T-helper 1 cell (primary cell): ENCODE measurements at places on chromosomes 2 and 18.

DNA sequence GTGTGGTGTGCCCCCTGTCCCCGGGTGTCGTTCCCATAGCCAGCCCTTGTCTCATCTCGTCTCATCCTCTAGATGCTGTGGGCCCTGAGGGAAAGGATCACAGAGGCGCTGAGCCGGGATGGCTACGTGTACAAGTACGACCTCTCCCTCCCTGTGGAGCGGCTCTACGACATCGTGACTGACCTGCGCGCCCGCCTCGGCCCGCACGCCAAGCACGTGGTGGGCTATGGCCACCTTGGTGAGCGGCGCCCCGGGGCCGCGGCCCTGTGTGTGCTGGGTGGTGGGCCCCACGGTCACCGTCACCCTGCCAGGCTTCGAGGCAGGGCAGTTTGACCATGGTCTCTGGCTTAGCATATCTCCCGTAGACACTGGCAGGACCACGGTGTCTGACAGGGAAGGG, 20.8 kb upstream of the GAL3ST2 start:
- no peak for DNase-seq

- no peak for DNase-seq
These were observed 68.5 kb upstream of the ST3GAL5 start for GRCh38 chr2:85957256-85957655.

GRCh38 chr2:234949762-234950434, 1.9 kb upstream of the SH3BP4 start:
- DNase-seq, result no peak

GRCh38 chr18:58495634-58496033, 133.3 kb downstream of the ALPK2 start:
- no peak for DNase-seq

DNA sequence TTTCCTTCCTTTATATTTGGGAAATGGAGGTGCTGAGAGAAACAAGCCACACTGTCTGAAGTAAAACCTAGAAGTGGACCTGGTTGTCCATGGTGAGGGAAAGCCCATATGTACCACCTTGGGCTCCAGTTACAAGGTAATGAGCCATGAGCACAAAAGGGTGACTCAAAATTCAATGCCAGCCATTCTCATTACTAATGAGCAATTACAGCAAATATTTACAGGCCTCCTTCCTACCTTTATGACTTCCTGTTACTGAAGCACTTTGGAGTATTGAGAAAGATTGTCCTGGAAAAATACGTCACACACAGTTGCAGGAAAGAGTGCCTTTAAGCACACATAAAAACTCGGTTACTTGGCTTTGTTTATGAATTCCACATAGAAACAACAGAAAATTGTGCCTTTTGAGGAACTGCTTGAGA, 9.1 kb downstream of the EPAS1 start:
- no peak for DNase-seq

- DNase-seq, result no peak
These were observed 80.5 kb upstream of the ITPRID2 start for GRCh38 chr2:181810823-181811695.

GRCh38 chr2:224360801-224361251, 41.1 kb downstream of the FAM124B start:
- no peak for DNase-seq

GRCh38 chr2:223108351-223109050, 56.5 kb downstream of the KCNE4 start:
- no peak for DNase-seq

- DNase-seq, result no peak
These were observed 35.5 kb upstream of the PTMA start for GRCh38 chr2:231672617-231673347.

DNA sequence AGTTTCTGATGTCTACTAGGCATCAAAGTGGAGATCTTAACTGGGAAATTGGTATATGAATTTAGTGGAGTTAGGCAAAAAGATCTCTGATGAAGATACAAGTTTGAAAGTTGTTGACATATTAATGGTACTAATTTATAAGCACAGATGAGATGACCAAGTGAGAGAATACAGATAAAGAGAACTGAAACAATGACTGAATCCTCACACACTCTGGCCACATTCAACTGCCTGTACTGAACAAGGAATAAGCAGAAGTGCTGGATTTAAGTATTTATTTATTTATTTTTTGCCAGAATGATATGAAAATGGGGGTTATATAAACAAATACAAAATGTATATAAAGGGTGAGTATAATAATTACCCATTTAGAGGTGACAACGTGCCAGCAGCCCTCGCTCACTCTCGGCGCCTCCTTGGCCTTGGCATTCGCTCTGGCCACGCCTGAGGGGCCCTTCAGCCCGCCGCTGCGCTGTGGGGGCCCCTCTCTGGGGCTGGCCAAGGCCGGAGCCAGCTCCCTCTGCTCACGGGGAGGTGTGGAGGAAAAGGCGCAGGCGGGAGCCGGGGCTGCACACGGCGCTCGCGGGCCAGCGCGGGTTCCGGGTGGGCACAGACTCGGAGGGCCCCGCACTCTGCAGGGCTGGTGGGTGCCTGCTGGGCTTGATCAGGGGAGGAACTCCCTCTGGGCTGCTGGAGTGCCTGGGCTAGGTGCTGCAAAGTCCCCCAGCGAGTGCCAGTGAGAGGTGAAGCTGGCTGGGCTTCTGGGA, 1363.9 kb upstream of the CRIM1 start:
- DNase-seq, result no peak

DNA sequence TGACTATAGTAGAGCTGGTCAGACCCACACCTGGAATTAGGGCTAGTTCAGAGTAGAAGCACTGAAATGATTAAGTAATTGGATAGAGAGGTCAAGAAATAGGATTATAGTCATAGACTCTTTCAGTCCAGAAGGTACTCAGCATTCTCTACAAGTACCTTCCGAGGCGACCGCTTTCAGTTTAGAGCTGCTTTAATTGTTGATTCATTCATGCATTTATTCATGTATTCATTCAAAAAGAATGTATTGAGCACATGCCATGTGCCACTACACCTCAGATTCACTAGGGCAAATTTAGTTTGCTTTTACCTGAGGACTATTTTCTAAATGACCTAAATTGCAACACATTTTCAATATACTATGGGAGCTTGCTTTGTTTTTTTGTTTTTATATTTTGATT, 48.7 kb downstream of the CRIM1 start:
- no peak for DNase-seq

- DNase-seq, result no peak
These were observed 72.6 kb downstream of the ANKRD44 start for GRCh38 chr2:197238043-197238365.

GRCh38 chr2:111202266-111203040, 81.7 kb downstream of the BCL2L11 start:
- DNase-seq, result no peak

- no peak for DNase-seq
These were observed 13.7 kb downstream of the ADRA2B start for GRCh38 chr2:96102596-96103186.

GRCh38 chr18:74132201-74132600, 15.4 kb downstream of the FBXO15 start:
- no peak for DNase-seq

- no peak for DNase-seq
These were observed 134.0 kb downstream of the C2orf74 start for GRCh38 chr2:61295981-61296380.

GRCh38 chr18:3217948-3218647, 1.7 kb downstream of the MYOM1 start:
- DNase-seq, result no peak

DNA sequence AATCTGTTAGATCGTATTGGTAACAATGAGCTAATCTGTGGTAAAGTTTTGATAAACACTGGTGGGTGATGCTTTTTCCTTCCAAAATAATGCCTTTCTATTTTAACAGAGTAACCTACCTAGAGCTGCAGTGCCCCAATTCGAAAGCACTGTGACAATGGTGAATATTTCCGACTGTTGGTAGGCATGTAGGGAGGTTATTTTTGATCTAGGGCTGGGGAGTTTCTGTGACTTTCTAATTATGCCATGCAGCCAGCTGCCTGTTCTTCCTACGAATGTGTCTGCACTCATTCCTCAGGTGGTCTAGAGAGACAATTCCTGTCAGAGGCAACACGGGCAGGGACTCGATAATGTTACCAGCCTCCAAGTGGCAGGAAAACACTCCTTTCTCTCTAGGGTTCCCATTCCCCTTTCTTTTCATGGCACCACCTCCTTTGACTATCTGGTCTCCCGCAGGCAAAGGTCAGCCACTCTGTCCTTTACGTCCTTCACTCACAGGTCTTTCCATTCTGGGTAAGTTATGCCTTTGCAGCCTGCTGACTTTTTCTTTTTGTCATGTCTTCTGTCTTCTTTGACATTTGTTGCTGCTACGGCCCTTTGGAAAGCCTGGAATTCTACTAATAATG, 167.2 kb upstream of the MGAT5 start:
- DNase-seq, result no peak

DNA sequence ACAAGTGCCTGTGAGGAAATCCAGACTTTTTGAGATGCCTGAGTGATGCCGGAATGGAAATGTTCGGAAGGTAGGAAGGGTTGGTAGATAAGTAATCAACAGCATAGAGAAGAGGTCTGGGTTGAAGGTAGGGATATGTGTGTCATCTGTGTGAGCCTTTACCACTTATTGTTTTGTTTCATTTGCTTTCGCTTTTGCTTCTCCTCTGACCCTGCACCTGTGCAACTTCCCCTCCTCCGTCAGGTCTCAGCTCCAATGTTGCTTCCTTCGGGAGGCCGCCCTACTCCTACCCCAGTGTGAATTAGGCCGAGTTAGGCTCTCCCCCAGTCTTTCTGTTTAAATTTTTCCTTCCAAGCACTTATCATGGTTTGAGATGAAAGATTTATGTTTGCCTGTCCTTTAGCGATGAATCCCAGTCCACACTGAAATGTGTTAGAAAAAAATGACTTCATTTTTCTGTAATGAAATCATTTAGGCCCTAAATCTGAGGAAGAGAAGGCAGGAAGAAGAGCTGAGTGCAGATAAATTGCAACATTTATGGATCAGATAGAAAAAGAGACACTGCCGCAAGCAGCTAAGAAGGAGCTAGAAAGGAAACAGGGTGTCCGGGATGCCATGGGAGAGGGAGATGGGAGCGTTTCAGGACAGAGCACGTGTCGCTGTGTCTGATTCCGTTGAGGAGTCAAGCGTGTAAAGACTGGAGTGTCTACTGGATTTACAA, 139.6 kb upstream of the PELI1 start:
- no peak for DNase-seq

DNA sequence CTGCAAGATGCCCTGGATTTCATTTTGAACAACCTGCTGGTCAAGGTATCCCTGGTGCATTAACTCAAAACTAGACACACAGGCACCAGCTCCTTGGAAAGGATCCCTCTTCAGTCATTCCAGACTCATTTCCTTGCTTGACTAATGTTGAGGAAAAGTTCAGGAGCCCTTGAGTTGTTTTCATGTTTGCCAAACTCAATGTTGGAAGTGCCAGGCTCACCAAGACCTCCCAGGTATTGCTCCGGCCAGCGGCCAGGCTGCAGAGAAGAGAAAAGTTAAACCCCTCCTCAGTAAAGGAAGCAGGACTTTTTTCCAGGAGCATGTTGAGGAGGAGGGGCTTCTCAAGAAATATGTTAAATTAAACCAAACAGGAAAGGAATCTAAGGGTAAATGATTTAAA, 42.7 kb downstream of the TGIF1 start:
- DNase-seq, result no peak

GRCh38 chr2:151973901-151974199, 125.0 kb downstream of the CACNB4 start:
- no peak for DNase-seq

GRCh38 chr2:183070942-183071844, 7.4 kb upstream of the DUSP19 start:
- DNase-seq, result no peak

DNA sequence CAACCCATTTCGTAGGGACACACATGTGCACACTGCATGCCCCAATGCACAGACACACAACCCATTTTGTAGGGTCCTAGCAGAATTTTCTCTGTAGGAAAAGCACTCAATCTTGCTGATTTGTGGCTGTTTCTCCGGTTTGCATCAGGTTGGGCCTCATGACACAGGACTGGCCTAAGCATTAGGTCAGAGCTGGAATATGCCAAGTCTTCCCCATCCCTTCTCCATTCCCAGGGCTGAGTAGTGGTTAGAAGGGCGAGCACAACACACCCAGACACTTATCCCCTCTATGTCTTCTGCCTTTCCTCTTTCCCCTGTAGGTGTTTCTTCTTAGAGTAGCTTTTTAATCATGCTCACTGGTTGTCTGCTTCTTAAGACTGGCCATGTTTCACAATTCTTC, 295.9 kb downstream of the SOX11 start:
- no peak for DNase-seq

DNA sequence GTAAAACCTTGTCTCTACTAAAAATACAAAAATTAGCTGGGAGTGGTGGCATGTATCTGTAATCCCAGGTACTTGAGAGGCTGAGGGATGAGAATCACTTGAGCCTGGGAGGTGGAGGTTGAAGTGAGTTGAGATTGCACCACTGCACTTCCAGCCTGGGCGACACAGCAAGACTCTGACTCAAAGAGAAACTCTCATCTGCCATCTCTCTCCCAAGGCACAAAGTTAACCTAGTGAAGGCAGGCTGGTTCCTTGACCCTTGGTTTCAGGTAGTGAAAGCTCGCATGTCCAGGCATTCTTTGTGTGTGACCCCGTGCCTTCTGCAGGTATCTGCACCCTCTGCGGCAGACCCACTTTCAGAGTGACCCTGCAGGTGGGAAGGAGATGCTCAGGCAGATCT, 100.0 kb downstream of the WDSUB1 start:
- DNase-seq, result no peak

DNA sequence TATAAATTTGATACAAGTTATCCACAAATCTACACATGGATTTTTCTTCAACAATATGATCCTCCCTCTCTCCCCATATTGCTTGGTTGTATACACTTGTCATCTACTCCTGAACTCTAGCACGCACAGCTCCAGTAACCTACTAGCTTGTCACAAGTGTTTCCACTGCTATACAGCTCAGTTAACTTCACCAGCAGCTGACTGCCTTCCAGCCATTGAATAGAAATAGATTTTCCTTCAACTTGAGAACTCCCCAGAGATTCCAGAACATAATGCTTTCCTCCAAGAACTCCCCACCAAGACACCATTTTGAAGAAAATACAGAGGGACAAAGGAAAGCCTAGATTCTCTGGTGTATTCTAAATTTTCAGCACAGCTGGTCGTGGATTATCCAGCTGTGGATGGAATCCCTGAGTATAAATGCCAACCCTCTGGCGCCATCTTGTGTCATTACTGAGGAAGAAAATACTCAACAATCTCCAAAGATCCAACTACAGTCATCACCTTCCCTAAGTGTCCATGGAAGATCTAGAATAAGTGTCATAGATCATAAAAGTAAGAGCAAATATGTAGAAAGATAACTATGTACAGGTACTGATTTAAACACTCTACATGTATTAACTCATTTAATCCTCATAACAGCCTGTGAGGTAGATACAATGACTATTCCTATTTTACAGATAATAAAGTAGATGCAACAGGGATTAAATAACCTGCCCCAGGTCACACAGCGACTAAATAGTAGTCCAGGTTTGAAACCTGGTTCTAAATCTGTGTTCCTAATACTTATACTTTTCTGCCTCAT, 156.7 kb downstream of the ARHGAP28 start:
- no peak for DNase-seq
